ENCODE measurements at places on chromosomes 5 and 9.

DNA sequence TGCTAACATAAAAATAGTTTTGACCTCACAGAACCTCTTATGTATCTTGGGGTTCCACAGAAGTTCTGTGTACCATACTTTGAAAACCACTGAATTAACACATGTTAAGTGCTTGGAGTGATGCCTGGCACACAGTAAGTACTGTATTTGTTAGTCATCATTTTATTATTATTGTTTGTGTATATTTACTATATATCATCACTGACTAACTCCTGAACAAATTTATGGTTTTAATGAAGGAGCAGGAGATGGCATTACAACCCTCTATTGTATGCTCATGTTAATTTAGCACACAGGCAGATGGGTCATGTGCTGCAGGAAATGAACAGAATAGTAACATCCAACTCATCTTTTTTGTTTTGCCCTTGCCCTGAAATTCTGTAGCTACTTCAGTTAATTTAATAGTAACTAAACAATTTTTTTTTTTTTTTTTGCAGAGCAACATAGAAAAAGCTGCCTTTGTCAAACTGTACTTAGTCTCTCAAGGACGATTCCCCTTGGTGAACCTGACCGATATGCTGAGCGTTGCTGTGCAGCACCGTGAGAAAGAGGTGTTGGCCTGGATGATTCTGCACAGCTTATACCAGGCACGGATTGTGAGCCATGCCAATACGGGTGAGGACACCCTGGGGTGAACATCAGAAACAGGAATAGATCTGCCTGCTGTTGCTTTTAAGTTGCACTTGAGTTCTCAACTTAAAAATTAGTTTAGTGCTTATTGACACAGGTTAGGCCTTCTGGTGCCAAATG lies 45.4 kb downstream of the HACD4 start:
- DNase-seq = no peak

DNA sequence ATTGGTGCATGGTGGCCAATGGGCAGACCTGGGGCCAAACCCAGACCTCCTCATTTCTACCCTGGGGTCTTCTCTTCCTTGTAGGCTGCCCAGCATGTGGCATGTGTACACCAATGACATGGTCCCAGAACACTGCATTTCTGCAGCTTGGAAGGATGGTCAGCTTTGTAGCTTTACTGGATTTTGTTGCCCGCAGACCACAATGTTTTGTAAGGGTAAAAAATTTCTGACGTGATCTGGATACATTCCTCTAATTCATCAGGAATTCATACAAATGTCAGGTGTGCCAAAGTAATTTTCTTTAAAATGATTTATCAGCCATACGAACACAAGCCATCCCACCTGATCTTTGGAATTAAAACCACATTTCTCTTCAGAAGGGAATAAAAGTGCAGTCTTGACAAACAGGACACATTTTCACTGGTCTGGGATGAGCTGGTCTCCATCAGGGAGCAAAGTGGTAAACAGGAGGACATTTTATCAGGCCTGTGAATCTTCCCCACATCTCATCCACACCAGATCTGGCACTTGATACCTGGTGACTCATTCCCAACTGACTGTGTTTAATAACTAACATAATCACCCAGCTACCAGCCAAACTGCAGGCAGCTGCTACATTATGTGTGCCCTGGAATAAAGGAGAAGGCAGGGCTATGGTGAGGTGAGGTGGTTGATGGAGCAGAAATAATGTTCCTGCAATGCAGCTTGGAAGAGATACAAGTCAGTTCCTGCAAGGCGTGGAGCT lies 103.9 kb downstream of the SPOCK1 start:
- no peak for DNase-seq

- no peak for DNase-seq
Measured at GRCh38 chr9:130197888-130198287, 25.7 kb downstream of the NCS1 start.

DNA sequence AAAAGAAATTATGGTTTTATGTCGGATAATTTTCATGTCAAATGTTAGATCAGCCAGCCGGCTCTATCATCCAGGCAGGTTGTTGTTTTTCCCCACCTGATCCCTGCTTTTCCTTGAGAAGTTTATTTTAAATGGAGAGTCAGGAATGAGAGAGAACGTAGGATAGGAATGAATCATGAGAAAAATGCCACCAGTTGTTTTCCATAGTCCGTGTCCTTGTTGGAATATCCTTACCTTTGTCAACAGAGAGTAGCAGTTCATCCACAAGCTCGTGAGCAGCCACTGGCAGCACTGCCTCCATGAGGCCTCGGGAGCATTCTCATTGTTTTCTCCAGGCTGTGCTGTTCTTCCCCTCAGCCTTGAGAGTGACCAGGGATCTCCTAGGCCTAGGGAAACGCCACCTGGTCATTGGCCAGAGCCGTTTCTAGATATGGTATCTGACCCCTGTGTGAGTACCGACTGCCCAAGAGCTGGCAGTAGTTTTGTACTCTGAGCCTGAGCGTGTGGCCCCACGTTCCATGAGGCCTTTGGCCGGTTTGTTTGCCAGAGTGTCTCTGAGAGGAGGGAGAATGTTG lies 293.3 kb downstream of the FANCC start:
- DNase-seq = no peak

GRCh38 chr5:131496400-131496713 lies 138.7 kb downstream of the RAPGEF6 start:
- no peak for DNase-seq

DNA sequence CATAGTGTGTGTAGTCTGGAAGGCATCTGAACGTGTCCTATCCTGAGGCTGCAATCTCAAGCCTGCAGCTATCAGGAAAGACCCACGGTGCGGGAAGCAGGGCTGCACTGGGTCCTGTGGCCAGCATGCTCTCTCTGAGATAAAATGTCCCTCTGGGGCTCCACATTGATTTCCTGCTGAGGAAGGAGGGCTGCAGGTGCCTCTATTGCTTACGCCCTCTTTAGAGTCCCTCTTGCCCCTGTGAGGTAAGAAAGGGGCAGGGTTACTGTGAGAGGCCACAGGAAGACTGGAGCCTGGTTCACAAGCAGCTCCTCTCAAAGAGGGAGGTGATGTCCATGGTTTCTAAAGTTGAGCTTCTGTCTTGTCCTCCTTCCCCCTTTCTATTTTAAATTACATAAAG lies 299.9 kb upstream of the RFX3 start:
- DNase-seq = no peak

DNA sequence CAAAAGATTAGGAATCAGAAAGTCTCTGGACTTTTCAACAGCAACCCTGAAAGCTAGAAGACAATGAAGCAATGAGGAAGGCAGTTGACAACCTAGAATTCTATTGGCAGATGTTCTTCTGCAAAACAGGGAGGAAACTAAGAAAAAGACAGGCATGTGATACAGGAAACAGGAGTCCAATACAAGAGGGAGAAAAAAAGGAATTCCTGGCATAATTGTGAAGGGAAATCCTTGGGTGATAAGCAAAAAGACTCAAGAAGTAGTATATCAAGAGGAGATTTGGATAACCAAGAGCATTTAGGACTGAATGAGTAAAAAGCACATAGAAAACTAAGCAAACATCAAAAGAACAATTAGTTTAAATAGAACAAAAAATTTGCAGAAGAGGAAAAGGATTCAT lies 58.6 kb downstream of the LPAR1 start:
- no peak for DNase-seq

GRCh38 chr9:79213417-79214125 lies 358.2 kb upstream of the TLE4 start:
- no peak for DNase-seq

DNA sequence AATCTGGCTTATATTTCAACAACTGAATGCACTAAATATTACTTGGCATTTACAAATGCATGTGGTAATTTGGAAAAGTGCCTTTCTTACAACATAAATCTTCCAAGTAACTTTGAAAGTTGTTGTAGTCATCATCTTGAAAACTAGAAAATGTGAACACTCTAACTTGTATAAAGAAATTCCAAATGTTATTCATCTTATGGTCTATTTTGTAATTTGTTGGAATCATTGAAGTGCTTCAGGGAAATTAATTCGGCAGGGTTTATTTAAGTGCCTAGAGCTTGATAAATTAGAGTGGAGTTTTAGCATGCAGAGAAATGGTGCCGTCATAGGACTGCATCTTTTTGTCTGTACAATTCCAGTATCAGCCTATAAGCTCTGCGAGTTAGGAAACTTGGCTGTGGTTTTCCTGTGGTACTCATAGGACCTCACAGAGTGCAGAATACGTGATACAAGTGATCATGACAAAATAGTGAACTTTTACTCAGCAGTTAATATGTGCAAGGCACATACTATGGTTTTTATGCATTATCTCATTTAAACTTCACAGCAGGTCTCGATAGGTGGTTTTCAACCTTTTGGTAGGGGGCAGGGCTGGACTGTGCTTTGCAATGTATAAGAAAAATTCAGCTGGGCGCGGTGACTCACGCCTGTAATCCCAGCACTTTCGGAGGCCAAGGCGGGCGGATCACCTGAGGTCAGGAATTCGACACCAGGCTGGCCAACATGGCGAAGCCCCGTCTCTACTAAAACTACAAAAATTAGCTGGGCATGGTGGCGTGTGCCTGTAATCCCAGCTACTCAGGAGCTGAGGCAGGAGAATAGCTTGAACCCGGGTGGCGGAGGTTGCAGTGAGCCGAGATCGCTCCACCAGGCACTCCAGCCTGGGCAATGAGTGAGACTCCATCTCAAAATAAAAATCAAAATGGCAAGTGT lies 79.6 kb downstream of the RAI14 start:
- DNase-seq = no peak

- DNase-seq = no peak
Measured at GRCh38 chr9:22136461-22137096, 127.5 kb upstream of the CDKN2B start.

GRCh38 chr5:82396871-82397514 lies 118.8 kb upstream of the RPS23 start:
- DNase-seq = no peak

DNA sequence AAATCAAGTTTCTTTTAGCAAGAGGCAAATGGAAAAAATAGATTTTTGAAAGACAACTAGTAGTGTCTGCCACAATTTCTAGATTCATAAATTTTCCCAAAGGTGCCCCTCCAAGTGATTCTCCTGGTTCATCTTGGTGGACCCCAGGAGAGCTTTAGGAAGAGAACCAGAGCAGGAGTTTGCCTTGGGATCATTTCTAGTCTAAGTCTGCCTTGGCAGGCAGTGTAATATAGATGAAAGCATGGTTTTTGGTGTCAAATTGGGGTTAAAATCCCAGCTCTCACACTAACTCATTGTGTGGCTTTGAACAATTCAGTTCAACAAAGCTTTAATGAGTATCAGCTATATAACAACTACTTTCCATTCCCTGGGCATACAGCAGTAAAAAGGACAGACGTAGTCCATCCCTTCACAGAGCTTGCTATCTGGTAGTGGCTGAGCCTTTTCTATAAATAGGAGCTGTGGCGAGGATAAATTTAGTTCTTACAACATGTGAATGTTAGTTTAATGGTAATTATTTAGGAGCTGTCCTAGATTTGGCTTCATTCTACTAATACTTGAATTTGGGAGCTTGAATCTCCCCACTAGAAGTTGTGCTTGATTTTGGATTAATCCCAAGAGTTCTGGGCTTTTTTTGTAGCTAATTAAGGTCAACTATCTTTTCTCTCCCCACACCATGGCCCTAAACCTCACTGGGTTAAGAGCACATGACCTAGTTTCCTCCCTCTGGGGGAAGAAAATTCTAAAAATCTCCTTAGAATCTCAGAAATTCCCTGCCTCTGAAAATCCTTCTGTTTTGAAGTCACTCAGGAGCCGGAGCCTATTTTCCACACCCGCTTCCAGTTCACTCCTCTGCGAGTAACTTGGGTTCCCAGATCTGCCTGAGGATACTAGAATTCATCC lies 197.8 kb downstream of the PCSK1 start:
- DNase-seq = no peak

- DNase-seq = peak; percentile 70
Measured at GRCh38 chr5:176573564-176574296, 24.6 kb downstream of the CDHR2 start.

GRCh38 chr5:170596482-170597044 lies 92.7 kb downstream of the KCNIP1 start:
- DNase-seq = no peak

DNA sequence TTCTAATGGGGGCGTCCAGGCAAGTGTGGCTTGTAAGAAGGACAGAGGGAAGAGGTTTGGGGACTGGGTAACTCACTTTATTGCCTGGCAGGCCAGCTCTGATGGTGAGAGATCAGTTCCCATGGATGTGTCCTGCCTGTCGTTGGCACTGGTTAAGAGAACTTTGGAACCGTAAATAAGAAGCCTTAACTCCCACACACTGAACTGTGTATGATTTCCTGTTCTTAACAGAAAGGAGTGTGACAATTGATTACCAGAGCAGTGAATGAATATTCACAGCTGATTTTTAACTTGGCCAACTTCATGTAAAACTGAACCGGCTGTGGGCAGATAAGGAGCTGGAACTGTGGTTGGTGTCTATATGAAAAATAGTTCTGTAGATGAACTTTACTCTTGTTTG lies 63.2 kb downstream of the MEGF10 start:
- no peak for DNase-seq

- peak; percentile 17 for DNase-seq
Measured at GRCh38 chr9:21559402-21560280, 77.5 kb upstream of the IFNE start.

- no peak for DNase-seq
Measured at GRCh38 chr9:132752877-132753592, 82.8 kb downstream of the GTF3C4 start.

GRCh38 chr5:112918679-112919078 lies 3.3 kb downstream of the REEP5 start:
- DNase-seq = no peak

GRCh38 chr9:113606510-113606909 lies 143.0 kb downstream of the RGS3 start:
- no peak for DNase-seq

GRCh38 chr9:92894711-92895362 lies 17.0 kb upstream of the ZNF484 start:
- no peak for DNase-seq

- DNase-seq = no peak
Measured at GRCh38 chr5:52065182-52065581, 681.9 kb downstream of the ISL1 start.

GRCh38 chr9:107211284-107211923 lies 71.7 kb upstream of the RAD23B start:
- DNase-seq = no peak

DNA sequence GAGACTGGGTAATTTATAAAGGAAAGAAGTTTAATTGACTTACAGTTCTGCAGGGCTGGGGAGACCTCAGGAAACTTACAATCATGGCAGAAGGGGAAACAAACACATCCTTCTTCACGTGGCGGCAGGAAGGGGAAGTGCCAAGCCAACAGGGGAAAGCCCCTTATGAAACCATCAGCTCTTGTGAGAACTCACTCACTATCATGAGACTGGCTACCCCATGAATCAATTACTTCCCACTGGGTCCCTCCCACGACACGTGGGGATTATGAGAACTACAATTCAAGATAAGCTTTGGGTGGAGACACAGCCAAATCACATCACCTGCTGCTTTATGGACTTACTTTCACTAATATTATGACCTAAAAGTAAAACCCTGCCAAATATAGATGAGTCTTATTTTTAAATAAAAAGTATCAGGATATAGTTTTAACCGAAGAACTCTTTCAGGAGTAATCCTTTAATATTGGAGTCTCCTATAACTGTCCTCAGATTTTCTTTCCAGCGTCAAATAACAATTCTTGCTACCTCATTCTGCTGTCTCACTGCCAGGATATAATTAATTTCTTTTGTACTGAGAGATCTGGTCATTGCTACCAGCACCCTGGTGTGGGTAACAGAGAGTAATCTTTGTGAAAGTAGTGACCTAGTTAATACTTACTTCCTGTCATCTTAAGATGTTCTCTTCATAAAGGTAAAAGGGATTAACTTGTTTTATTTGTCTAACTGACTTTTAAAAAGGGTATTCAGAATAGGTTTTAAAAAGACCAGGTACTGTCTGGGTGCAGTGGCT lies 68.6 kb downstream of the NLN start:
- DNase-seq = no peak

Data from stimulated activated CD4-positive, alpha-beta T cell treated with anti-CD3 and anti-CD28 coated beads, Interleukin-15, amount 100 ng/mL, for 1 hour (primary cell).